ENCODE measurements at places on chromosomes 1 and 21. TPM values are rescaled to one million over a fixed set of nuclear protein-coding genes. Genes with fewer than 3 reads are reported as not detected.

The SRGAP2B gene
- total RNA-seq, result 142 TPM

The CELA3A gene
- total RNA-seq, result not detected

The LCE1B gene
- total RNA-seq, result not detected

The RNU1-2 gene
- total RNA-seq, result under 0.01 TPM

The S100PBP gene
- 33.7 TPM for total RNA-seq

The PTPN22 gene
- not detected for total RNA-seq

The KCNK1 gene
- not detected for total RNA-seq

The C1orf116 gene
- 0.17 TPM for total RNA-seq

The ARHGEF10L gene
- 0.85 TPM for total RNA-seq

The MPZ gene
- total RNA-seq, result 1.0 TPM

The PGBD2 gene
- 8.9 TPM for total RNA-seq

The IGFN1 gene
- total RNA-seq, result under 0.01 TPM

The H6PD gene
- total RNA-seq, result 21.3 TPM

The PGLYRP4 gene
- total RNA-seq, result not detected

The AIRE gene
- total RNA-seq, result not detected

The HAO2 gene
- not detected for total RNA-seq

DNA sequence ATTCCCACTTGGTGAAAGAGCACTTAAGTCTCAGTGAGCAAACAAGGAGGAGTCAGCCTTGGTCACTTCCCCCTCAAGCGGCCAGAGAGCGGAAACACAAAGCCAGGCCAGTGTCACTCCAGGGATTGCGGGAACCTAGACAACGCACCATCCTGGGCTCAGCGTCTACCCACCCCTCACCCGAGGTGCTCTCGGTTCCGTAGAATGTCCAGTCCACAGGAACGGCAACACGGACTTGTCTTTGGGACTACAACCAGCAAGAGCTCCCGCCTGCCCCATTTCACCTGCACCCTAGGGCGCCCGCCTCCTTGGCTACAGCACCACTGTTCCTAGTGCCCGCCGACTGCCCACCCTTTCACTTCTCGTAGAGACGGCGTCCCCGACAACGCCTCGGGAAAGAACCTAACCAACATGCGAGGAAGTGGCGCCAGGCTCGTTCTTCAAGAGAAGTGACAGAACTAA, 509 bp downstream of the GDAP2 start:
- DNase-seq, result peak; percentile 78

GRCh38 chr1:55768327-55768952, 553.3 kb upstream of the USP24 start:
- DNase-seq, result no peak

DNA sequence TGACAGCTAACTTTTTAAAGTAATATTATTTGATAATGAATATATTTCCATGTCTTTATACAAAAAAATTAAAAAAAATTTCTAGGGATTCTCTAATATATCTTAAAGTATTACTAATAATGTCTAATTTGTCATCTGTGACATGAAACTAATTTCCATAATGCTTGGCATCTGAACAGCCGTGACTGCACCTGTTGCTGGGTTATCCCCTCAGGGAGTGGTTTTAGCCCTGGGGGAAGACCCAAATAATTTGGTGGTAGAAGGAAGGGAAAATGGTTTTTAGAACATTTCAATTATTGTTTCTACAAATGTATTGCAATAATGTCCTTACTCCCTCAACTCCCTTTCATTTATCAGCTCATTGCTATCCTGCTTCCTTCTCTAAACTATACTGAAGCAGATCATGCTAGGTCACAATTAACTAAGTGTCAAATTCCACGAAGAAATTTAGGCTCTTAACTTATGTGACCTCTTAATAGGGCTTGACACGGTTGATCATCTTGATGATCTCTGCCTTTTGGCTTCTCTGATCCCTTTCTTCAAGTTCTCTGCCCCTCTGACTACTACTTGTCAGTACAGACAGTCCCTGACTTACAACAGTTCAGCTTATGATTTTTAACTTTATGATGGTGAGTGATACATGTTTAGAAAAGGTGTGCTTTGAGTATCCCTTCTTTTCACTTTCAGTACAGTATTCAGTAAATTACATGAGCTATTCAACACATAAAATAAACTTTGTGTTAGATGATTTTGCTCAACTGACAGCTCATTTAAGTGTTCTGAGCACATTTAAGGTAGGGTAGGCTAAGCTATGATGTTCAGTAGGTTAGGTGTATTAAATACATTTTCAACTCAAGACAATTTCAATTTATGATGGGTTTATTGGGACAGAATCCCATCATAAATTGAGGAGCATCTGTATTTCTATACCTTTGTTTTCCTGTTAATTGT, 26.4 kb upstream of the DPH5 start:
- DNase-seq, result no peak

DNA sequence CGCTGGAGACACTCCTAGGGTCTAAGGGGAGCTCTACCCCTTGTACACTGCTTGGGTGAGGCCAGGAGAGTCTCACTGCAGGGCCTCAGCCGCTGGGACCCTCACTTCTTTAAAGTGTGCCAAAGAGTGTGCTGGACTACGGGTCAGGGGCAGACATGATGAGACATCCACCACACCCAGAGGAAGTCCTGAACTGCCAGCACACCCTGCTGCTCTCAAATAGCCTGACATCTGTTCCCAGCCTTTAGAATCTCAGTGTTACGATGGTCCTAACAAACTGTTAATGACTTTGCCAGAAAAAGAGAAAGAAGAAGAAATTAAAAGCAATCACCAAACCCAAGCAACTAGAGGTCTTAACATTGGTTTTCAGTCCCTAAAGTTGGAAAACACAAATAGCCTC, 49.0 kb downstream of the MRPL37 start:
- no peak for DNase-seq

DNA sequence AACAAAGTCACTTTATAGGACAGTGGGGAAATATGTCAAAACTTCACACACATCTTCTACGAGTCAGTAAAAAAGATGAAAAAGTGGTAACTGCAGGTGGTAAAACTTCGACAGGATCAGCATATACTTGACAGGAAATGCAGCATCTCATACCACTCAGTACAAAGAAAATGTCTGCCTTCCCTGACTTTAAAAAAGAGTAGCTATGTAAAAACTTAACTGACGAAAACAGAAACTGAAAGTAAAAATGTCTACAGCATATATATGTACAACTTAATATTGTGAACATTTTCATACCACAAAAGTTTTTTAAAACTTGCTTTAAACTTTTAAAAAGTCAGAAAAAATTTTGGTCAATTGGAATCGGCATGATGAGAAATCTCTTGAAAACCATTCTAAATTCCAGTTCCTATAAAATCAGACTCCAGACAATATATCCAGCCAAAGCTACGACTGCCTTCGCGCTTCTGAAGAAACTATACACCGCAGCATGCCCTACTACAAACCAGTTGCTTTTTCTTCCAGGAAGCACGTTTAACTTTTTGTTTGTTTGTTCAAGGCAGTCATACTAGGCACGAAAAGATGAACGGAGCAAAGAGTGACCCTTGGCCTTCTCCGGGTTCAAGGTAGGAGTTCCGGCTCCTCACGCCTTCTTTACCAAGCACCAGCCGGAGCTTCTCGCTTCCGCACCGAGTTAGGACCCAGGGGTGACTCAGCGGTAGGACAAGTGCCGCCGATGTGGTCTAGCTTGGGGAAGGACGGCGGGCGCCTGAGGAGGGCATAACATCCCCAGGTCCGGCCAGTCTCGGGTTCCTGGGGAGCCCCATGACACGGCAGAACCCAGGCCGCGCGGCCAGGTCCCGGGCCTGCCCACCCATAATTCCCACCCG, 612 bp downstream of the PSMA5 start:
- DNase-seq, result peak; percentile 64

- no peak for DNase-seq
These were observed 18.1 kb downstream of the SLX9 start for GRCh38 chr21:44957901-44958451.

DNA sequence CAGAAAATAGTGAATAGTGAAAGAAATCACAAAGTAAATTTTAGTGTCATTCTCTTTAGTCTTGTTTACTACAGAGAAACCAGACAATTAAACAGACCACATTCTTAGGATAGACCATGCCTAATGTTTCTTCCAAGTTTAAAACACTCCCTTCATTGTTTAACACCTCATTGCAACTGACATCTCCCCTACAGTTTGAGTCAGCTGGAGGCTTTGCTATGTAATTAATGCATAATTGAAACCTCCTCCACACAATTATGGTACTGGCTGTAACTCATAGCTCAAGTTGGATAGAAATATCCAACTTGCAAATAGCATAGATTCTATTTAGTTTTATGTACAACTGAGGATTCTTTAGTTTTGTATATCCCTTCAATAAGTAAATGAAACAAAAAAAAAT, 35.2 kb upstream of the B3GALT2 start:
- DNase-seq, result no peak

GRCh38 chr1:40381268-40382107, 8.0 kb downstream of the SMAP2 start:
- DNase-seq, result no peak

- peak; percentile 51 for DNase-seq
These were observed 49.3 kb downstream of the SH3GLB1 start for GRCh38 chr1:86753700-86754099.

DNA sequence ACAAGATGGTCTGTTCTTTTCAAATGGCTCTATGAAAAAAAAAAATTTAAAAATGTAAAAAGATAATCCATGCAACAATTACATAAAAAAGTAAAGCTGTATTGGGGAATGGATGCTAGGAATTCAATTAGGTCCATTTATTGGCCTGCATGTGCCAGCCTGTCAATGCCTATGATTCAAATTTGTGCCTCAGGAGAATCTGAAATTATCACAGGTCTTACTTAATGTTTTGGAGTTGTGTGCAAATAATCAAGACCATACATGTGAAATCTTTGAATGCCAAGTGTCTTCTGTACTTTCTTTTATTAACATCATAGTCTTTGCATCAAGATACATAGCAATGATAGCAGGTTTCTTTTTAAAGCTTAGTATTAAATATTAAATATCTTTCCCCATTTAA, 13.5 kb upstream of the KLHL12 start:
- no peak for DNase-seq

- DNase-seq, result no peak
These were observed 93.1 kb upstream of the RUNX1 start for GRCh38 chr21:35142036-35142815.

GRCh38 chr21:46325073-46325912, 1.3 kb downstream of the PCNT start:
- DNase-seq, result peak; percentile 66

GRCh38 chr1:78408810-78409209, 82.0 kb upstream of the PTGFR start:
- no peak for DNase-seq

DNA sequence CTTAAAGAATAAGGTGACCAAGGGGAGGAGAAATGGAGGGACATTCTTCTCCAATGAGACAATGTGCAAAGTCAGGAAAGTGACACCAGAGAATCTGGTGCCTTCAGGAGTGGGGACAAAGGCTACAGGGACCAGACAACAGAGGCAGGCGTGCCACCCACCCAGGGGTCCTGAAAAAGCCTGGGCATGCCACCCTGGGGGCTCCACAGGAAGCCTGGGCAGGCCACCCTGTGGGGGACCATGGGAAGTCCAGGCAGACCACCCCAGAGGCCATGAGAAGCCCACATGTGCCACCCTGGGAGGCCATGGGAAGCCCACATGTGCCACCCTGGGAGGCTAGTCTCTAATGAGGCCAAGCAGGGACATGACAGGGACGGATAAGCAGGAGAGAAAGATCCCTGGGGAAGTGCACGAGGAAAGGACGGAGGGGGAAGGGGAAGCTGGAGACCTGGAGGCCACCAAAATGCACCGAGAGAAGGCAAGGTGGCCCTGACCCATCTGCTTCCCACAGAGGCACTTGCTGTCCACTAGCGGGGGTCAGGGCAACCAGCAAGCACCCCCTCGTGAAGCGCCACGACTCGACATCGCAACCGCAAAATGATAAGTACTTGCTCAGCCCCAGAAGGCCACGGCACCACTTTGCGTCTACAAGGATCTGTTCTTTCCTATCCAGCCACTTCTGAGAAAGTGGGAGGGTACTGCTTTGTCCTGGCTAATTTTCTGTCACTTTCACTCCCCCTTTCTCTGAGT, 7.2 kb upstream of the PDE9A start:
- DNase-seq, result no peak

DNA sequence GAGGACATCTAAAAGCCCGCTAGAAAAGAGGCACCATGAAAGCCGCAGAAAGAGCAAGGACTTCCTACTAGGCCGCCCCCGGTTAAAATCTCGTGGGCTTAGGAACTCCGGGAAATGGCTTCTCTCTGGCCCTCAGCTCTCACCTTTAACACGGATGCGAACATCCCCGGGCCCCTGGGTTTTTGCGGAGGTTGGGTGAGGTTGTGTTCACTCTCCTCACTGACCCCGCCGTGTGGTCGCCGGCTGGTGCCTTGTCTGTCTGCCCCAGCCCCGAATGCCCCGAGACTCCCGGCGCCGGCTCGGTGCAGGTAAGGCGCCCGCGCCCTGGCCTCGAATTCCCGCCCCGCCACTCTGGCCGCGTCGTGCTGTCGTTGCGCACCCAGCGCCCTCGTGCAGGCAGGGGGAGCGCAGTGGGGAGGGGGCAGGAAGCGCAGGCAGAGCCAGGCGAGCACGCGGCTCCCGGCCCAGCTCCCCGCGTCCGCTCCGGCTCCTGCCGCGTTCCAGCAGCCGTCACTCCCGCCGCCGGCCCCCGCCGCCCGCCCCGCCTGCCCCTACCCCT, at the start of gene SHISAL2A:
SHISAL2A (plus strand) TSS at position 437 of the 559 bp plus-strand sequence. CDS start 326 bp downstream, outside the sequence.
- peak; percentile 49 for DNase-seq

GRCh38 chr1:40753142-40753882, 30.3 kb upstream of the KCNQ4 start:
- no peak for DNase-seq

DNA sequence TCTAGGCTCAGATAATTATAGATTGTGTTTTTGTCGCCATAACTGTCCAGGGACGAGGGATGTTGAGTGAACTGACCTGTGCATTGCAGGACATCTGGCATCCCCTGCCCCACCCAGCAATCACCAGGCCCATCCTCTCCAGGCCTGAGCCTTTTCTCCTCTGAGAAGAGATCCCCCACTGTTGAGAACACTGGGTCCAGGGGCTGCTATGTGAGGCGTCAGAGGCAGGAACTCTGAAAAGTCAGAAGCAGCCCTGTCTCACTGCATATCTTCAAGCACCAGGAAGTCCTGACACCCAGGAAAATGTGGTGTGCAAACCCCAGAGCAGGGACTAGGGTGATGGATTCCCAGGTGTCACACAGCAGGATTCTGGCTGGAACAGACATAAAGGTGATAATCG, 17.1 kb upstream of the ACBD3 start:
- DNase-seq, result no peak

GRCh38 chr21:29018540-29018939, 609 bp downstream of the RWDD2B start:
- DNase-seq, result peak; percentile 20

GRCh38 chr1:16440131-16440469, 424 bp upstream of the NECAP2 start:
- DNase-seq, result no peak

GRCh38 chr1:68470388-68470970, 20.7 kb upstream of the RPE65 start:
- peak; percentile 53 for DNase-seq

DNA sequence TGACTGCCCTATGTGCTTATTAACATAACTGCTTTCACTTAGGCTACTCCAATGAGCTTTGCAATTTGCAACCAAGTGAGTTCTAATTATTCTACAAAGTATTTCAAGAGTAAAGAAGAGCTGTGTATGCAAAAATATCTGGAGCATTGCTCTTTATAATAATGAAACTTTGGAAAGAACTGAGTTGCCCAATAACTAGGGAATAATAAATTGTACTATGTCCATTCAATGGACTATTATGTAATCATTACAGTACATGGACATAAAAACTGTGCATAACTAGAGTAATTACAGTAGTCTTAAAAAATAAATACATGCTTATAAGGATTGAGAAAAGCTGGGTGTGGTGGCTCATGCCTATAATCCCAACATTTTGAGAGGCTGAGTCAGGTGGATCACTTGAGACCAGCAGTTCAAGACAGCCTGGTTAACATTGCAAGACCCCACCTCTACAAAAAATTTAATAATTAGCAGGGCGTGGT, 70.3 kb upstream of the JAK1 start:
- no peak for DNase-seq
